AG04450 (cell line): ENCODE measurements at places on chromosomes 6 and 20.

- no peak for DNase-seq
Measured at GRCh38 chr6:22290045-22290444, 6.8 kb downstream of the PRL start.

DNA sequence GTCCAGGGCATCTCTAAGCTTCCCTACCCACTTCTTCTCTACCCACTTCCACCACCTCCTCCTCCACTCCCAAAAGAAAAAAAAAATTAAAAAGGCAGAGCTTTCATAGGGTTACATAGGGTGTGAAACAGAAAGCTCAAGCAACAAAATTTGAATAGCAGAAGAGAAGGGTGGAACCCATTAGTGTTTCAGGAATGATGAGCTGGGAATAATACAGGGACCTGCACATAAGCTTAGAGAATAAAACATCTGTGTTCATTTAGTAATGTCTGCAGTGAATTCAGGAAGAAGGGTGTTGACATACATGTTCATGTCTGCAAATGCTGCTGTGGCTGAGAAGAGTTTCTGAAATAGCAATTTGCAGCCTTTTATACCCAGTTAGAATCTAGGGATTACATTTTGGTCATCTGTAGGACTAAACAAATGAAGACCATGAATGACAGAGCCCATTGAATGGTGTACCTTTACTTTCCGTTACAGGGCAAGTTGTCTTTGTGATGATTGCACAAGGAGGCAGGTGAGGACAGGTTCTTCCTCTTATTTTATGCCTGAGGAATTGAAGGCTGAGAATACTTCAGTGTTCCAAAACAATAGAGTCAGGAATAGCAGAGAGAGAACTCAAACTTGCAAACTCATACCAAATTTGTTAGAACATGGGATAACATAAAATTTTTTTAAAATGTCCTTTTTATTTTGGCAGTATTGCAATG, 975.1 kb downstream of the TFAP2A start:
- DNase-seq, result no peak

GRCh38 chr20:50108556-50109235, 4.3 kb downstream of the UBE2V1 start:
- DNase-seq, result no peak

DNA sequence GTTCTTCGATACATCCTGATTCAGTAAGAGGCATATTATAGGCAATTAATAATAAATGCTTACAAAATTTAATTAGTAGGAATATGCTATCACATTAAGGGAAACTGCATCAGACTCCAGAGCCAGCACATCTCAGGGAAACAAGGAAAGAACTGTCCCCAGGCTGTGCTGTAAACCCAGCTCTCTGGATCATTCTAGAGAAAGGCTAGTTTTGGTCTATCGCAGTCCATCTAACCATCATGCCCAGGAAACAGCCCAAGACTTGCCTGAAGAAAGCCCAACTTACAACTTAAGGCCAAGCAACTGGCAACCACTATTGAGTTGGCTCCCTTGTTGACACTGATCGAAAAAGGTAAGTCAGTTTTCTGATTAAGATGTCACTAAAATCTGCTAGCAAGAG, 11.3 kb downstream of the MAP3K5 start:
- DNase-seq, result no peak

DNA sequence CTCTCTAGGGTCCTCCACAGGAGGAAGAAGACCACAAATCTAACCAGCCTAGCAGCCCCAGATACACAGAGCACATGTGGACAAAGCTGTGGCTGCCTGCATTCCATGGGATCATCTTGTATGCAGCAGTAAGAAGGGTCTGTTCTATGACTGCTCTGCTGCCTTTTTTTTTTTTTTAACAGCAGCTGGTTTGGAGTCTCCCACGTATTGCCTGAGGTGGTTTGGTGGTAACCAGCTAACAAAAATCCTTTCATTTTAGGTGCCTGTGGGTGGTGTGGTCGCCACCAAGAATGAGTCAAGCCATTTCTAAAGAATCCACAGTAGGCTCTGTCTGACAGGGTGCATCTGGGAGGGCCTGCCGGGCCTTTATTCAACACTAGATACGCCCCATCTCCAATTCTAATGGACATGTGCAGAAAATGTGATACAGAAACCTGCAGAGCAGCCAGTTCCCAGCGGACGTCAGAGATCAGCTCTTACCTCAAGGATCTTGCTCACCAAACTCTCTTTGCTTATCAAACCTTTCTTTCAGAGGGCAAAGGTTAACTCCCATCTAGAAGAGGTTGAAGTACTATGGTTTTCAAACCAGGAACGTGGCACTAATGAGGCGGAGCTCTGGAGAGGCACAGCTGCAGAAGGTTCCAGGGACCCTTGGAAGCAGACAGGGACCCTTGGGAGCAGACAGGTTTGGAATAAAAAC, 32.0 kb downstream of the GNAS-AS1 start:
- DNase-seq, result peak; percentile 42

GRCh38 chr6:42367353-42368011, 84.2 kb downstream of the TRERF1 start:
- no peak for DNase-seq

GRCh38 chr20:40808936-40809335, 119.9 kb upstream of the MAFB start:
- DNase-seq, result no peak

- no peak for DNase-seq
Measured at GRCh38 chr6:167576050-167576741, 250.5 kb upstream of the AFDN start.

GRCh38 chr6:166620478-166621113, 6.5 kb downstream of the RPS6KA2 start:
- no peak for DNase-seq

DNA sequence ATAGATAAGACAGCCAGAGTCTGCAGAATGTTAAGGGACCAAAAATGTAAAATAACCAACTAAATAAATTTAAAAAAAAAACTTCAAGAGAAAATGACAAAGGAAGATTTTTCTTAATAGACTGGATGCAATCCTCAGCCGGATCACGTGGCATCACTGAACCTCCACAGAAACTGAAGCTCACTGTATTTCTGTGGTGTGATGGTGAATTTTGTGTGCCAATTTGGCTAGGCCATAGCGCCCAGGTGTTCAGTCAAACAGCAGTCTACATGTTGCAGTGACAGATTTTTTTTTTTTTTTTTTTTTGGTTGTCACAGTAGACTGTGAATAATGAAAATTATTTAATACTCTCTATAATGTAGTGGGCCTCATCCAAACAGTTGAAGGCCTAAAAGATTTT, 95.5 kb downstream of the ARHGAP18 start:
- no peak for DNase-seq

- DNase-seq, result no peak
Measured at GRCh38 chr6:27143474-27144026, 104.0 kb upstream of the PRSS16 start.

- DNase-seq, result no peak
Measured at GRCh38 chr6:37280162-37280887, 22.4 kb upstream of the TMEM217 start.

- DNase-seq, result no peak
Measured at GRCh38 chr6:90251295-90251992, 45.2 kb downstream of the BACH2 start.

DNA sequence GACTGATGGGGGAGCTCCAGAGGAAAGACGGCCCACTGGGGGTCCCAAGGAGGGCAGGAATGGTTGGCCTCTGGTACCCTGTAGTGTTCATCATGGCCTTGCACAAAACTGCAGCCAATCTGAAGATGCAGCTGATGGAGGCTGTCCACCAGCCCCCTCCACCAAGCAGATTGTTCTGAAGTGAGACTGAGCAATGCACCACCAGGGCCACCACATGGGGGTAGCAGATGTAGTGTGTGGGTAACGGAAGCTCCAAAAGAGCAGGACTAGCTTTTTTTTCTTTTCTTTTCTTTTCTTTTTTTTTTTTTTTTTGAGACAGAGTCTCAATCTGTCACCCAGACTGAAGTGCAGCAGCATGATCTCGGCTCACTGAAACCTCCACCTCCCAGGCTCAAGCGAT, 181.0 kb upstream of the MYLIP start:
- no peak for DNase-seq

GRCh38 chr6:141513830-141514229, 618.9 kb upstream of the GJE1 start:
- DNase-seq, result no peak

DNA sequence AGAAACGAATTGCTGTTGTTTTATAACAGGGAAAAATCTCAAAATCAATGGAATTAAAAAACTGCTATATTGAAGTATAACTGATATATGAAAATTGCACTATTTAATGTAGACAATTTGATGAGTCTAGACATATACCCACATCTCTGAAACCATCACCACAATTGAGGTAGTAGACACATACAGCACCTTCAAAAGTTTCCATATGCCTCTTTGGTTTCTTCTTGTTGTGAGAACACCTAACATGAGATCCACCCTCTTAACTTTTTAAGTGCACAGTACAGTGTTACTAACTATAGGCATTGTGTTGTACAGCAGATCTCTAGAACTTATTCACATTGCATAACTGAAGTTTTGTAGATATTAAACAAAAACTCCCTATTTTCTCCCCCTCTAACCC, 14.0 kb upstream of the SLC17A5 start:
- no peak for DNase-seq

GRCh38 chr6:71139249-71139648, 149.4 kb upstream of the OGFRL1 start:
- DNase-seq, result no peak

DNA sequence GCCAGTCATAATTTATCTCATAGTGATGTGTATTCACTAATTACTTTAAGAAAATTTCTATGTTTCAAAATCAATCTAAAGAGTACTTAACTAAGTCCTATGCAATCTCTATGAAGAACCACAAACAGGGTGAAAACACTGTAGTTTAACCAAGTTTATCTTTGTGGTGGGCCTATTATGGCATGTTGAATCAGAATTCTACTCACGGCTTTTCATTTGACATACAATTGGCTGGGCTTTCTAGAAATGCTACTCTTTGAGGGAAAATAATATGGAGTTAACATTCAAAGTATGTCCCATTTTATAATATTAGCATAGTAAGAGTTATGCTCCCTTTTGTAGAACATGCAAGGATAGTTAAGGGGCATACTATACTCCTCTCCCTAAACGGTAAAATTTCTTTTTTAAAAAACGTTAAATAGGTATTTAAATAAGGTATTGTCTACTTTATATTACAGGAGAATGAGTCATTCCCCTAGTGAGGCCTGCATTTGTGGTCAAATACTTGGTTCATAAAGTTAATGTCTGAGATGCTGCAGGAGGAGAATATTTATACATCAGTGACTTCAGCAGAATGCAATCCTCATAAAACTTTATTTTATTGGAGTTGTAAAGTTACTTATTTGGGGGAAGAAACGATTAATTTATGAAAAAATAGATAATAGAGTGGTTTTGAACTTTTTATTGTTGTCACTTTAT, 1.8 kb downstream of the MOXD1 start:
- DNase-seq, result no peak

DNA sequence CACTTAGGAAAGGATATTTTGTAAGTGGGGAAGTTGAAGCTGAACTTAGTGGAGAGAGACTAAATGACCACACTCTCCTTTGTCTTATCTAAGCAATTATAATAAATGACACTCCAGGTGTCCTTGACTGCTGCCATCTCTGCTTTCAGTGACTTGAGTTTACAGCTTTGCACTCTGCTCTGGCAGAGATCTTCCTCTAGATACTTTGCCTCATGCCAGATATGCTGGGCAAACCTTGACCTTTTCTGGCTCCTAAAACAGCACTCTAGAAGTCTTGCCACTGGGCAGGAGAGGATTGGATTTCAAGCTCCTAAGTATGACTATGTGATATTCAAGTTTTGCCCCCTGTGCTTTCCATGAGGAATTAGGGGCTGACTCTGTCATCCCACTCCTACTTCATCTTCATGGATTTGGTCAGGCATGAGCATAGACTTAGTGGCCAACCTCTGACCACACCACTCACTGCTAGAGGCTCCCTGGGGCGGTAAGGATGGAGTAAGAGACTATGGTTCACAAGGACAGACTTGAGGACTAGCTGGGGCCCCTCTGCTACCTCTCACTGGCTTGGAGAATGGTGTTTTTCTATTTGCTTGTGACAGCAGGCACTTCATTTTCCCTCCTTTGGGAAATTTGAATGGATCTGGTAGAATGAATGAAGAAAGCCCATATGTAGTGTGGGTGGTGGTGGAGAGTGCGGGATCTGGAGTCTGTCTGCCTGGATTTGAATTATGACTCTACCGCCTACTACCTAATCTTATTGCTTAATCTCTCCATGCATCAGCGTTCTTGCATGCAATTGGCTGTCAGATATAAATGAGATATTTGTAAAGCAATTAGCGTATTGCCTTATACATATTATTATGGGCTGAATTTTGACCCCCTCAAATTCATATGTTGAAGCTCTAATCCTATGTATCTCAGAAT, 191.4 kb downstream of the REV3L start:
- DNase-seq, result no peak

DNA sequence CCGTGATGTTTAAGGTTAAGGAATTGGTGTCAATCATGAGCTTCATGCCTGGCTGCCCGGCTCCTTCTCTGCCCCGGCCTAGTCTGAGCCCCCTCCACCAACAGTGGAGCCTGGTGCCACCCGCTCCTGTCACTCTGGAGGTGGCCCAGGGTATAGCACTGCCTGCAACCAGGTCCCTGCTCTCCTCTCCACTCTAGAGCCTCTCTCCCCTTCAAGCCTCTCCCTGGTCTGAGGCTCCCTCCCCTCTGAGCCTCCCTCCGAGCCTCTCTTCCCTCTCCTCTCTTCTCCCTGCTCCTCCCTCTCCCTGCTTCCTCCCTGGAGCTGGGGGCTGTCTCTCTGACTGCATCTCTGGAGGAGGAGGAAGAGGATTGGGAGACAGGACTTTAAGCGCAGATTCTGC, 31.3 kb upstream of the MRGBP start:
- DNase-seq, result no peak

DNA sequence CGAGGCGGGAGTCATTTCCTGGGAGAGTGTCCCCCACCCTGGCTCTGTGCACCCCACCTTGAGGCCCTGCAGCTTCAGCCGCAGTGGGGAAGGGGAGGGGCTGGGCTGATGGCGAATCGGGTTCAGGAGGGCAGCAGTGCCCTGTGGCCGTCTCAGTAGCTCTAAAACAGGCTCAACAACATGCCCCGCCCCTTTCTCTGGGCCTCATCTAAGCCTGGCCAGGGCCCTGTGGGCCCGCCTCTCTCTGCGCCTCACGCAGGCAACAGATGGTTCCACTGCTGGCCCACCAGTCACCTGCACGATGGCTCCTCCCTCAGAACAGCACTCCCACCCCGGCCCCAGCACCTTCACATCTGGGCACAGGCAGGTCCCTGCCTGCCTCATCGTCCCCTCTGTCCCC, 30.2 kb downstream of the CHRNA4 start:
- no peak for DNase-seq

DNA sequence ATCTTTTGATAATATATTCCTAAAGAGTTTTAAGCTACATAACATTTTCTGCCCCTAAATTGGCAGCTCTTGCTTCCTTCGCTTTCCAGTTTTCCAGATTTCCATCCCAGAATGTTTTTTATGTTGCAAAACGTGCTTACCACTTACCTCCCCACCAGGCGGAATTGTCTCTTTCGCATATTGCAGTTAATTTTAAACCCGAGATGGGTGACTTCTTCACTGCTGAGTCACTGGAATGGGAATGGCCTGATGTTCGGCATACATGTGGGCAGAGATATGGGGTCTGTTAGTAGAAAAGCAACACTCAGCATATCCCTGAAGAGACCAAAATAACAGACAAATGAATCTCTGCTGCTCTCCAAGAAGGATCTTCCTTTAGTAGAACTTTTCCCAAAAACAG, 491.2 kb downstream of the PREX1 start:
- DNase-seq, result no peak

- no peak for DNase-seq
Measured at GRCh38 chr20:3239867-3240775, 1.1 kb upstream of the SLC4A11 start.

GRCh38 chr6:161545741-161546140, 271.9 kb upstream of the AGPAT4 start:
- no peak for DNase-seq

- DNase-seq, result no peak
Measured at GRCh38 chr6:26304797-26305640, 60.0 kb upstream of the BTN3A2 start.
